CD4-positive, alpha-beta memory T cell (primary cell): ENCODE measurements at places on chromosomes 7 and 10.

DNA sequence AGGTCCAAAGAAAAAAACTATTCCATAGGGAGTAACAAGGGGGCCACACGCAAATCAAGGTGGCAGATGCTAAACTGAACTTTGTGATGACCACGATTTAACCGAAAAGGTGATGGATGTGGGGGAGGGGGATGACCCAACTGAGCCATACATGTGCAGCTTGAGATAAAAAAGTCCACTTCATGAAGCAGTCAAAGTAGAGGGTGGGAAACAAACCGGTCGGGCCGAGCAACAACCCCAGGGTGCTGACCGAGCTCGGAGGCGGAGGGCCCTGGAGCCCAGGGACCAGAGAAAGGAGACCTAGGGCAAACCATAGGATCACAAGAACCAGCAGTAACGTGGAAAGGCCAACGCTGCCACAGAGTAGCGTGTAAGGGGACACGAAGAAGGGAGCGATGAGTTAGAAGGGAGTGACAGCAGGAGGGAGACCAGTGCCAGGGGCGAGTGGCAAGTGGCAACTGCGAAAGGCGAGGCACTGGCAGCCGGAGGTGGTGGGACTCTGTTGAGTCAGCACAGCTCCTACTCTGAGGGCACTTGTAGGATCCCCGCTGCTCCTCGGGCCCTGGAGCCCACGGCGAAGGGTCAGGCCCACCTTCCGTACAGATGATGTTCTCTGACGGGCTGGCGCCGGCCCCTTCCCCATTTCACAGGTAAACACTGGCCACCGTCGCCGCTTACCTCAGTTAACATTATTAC, 540 bp downstream of the SNX13 start:
- H3K4me1 ChIP-seq: peaks cover 44% of the 10 kb centered on the region
- H3K27ac ChIP-seq: peak overlapping the region; percentile 90
- DNase-seq: peak; percentile 8
- no peaks in the 10 kb centered on the region for H3K27me3 ChIP-seq

DNA sequence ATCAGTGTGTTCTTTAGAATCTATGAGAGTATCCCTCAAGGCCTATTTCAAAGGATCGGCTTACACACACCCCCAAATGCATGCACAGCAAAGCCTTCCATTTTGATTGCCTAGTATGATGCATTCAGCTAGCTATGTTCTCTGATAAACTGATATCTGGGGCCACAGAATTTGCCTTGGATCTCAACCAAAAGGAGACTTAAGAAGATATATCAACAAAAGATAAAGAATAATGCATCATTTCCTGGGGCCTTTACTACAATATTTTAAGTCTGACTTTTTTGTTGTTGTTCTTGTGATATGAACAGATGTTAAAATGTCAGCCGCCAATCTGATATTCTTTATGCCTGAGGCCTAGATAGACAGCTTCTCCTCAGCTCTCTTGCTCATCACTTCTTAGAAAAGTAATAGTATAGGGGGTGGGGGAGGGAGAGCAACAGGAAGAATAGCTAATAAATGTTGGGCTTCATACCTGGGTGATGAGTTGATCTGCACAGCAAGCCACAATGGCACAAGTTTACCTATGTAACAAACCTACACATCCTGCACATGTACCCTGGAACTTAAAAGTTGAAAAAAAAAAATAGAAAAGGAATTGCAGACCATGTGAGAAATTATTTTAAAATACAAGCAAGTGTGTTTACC, 792.9 kb upstream of the GHITM start:
- no peak overlapping the region for H3K4me3 ChIP-seq
- H3K36me3 ChIP-seq: no peaks in the 10 kb centered on the region
- no peaks in the 10 kb centered on the region for H3K27me3 ChIP-seq
- DNase-seq: no peak
- no peaks in the 10 kb centered on the region for H3K4me1 ChIP-seq
- no peak overlapping the region for H3K27ac ChIP-seq

DNA sequence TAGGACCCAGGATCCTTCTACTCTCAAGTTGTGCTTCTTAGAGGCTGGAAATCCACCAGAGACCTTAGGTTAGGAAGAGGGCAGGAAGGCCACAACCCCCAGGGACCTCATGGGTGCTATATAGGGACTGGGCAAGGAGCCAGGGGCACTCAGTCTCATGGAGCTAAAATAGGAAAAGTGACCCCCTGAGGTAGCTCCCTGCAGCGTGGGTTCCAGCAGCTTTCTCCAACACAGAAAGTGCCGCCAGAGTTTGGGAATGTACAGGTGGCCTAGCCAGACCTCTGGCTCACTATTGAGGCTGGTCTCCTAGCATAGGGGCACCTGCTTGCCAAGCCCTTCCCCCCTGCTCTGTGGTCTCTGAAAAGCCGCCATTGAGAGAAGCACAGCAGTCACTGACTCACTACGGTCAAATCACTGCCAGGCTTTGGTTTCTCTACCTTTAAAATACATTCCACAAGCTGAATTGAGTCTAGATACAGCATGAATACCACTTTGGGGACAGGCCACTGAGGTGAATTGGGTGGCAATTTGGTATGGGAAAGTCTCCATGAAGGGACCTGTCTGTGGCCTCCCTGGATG, 333.2 kb upstream of the PODXL start:
- no peak overlapping the region for H3K27ac ChIP-seq
- no peaks in the 10 kb centered on the region for H3K27me3 ChIP-seq
- no peak overlapping the region for H3K4me3 ChIP-seq
- H3K36me3 ChIP-seq: no peaks in the 10 kb centered on the region

GRCh38 chr10:36092116-36092515, 450.0 kb upstream of the FZD8 start:
- H3K4me1 ChIP-seq: no peaks in the 10 kb centered on the region
- H3K27me3 ChIP-seq: no peaks in the 10 kb centered on the region
- no peaks in the 10 kb centered on the region for H3K36me3 ChIP-seq
- DNase-seq: no peak
- H3K27ac ChIP-seq: no peak overlapping the region
- H3K4me3 ChIP-seq: no peak overlapping the region

- no peak overlapping the region for H3K4me3 ChIP-seq
- H3K36me3 ChIP-seq: peaks cover 5% of the 10 kb centered on the region
- H3K4me1 ChIP-seq: peaks cover 92% of the 10 kb centered on the region
- no peak overlapping the region for H3K27ac ChIP-seq
- no peaks in the 10 kb centered on the region for H3K27me3 ChIP-seq
- DNase-seq: peak; percentile 45
Observed at GRCh38 chr7:114959931-114960330, 38.0 kb downstream of the MDFIC start.

DNA sequence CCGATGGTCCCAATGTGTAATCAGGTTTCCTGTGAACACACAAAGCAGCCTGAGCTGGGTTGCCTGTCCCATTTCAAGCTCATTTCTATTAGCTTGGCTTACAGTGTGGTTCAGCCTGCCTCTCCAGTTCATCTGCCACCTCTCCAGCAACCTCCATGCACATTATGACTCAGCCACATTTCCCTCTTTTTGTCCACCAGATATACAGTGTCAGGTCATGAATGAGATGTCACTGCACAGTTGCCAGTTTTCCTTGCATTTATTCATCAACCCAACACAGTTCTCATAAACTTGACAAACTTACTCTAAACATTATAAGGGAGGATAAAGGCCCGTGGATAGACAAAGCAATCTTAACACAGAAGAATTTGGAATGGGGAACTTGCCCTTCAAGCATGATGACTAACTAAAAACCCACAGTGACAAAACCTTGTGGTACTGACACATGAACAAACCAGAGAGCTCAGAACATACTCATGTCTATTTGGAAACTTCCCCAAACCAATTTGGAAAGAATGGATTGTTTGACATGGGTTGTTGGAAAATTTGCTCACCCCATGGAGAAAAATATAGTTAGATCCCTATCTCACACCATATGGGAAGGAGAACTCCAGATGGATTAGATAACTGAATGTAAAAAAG, 2.5 kb upstream of the CFAP58 start:
- peaks cover 36% of the 10 kb centered on the region for H3K4me1 ChIP-seq
- no peaks in the 10 kb centered on the region for H3K36me3 ChIP-seq
- H3K4me3 ChIP-seq: no peak overlapping the region
- DNase-seq: no peak

GRCh38 chr7:124276005-124276622, 243.2 kb upstream of the TMEM229A start:
- no peaks in the 10 kb centered on the region for H3K36me3 ChIP-seq
- H3K4me1 ChIP-seq: no peaks in the 10 kb centered on the region
- no peaks in the 10 kb centered on the region for H3K27me3 ChIP-seq
- H3K4me3 ChIP-seq: no peak overlapping the region

DNA sequence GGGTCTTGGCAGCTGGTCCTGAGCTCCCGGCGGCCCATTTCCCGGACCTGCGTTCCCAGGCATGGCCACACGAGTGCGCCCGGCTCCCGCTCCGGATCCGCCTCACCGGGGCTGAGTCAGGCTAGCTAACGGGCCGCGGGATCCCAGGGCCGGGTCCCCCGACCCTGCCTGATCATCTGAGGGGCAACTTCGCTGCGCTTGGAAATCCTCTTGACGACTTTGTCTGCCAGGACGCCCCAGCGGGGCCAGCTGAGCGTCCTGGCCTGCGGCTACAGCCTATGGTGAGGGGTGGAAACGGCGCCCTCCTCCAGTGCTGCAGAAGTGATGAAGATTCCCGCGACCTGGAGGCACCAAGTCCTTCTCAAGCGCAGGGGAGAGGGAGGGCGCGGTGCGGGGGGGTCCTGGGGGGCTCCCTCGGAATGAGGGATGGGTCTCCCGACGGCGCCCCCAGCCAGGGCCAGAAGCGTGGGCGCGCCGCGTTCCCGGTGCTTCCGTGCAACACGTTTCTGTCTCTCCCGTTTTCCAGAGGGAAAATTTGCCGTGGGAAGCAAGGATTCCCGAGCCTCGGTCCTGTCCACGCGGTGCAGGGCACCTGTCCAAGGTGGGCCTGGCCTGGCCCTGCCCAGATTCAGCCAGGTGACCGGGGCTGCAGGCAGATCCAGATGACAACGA, 212.4 kb downstream of the CCSER2 start:
- peaks cover 7% of the 10 kb centered on the region for H3K4me1 ChIP-seq
- peak overlapping the region; percentile 39 for H3K4me3 ChIP-seq

- H3K27me3 ChIP-seq: no peaks in the 10 kb centered on the region
- no peak for DNase-seq
- no peaks in the 10 kb centered on the region for H3K4me1 ChIP-seq
- no peak overlapping the region for H3K4me3 ChIP-seq
- H3K36me3 ChIP-seq: no peaks in the 10 kb centered on the region
- H3K27ac ChIP-seq: no peak overlapping the region
Observed at GRCh38 chr10:121497513-121498470, 100.5 kb downstream of the FGFR2 start.

DNA sequence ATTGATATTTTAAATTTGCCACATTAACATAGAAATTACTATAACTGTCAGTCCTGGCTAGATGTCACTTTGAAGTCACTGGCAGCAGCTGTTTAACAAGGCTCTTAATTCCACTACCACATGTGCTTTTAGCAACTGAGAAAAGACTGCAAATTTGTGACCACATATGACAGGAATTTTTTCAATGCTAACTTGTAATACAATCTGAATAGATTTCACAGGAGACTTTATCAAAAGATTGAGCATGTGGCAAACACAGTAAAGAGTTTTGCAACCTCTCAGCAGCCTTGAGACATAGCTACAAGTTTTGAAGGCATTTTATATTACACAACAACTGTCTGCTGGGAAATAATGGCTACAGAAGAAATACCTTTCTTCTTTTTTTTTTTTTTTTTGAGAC, 73.0 kb downstream of the MICU1 start:
- no peak for DNase-seq
- no peaks in the 10 kb centered on the region for H3K4me1 ChIP-seq
- no peak overlapping the region for H3K27ac ChIP-seq

DNA sequence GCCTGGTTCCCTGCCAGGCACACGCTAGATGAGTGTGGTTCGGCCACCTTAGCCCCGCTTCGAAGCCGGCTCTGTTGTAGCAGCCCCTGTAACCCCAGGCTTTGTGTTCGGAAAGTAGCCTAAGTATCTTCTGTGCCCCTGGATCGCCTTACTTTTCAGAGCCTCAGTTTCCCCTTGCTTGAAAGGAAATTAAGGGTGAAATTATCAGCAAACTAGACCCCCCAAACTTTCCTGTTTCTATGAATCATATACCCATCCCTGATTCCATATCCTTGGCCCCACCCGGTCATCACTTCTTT, 312 bp downstream of the PDCD11 start:
- DNase-seq: no peak
- H3K27me3 ChIP-seq: no peaks in the 10 kb centered on the region
- peak overlapping the region; percentile 87 for H3K4me3 ChIP-seq
- peaks cover 4% of the 10 kb centered on the region for H3K36me3 ChIP-seq

DNA sequence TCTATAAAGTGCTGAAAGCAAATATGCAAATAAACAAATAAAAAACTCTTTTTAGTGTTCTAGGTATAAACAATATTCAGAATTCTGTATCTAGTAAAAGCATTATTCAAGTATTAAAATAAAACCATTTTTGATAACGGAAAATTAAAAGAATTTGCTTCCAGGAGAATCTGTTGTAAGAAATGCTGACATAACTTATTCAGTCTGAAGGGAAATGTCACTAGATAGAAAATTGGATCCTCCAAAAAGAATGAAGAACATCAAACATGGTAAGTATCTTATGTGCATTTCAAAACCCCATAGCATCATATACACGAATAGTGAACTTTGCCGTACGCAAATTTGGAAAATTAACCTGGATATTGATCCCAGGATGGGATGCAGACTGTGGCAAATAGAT, 506.7 kb downstream of the GLRX3 start:
- H3K27me3 ChIP-seq: no peaks in the 10 kb centered on the region
- H3K27ac ChIP-seq: no peak overlapping the region

DNA sequence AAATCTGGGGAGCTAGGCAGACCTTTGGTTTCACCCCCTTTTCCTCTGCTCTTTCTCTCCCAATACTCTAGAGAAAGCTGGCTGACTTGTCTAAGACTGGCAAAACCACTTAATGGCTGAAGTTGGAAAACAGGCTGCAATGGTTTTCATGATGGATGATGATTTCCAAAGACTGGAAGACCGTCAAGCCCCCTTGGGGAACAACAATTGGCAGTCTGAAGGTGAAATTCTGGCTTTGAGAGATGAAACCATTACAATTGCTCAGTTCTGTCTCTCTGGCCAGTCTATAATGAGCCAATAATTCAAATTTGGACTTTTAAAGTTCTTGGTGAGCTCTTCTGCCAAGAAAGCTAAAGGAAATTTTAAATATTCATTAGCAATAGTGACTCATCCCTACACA, 680.5 kb downstream of the PARD3 start:
- H3K27ac ChIP-seq: no peak overlapping the region
- H3K4me1 ChIP-seq: no peaks in the 10 kb centered on the region
- H3K27me3 ChIP-seq: no peaks in the 10 kb centered on the region
- H3K4me3 ChIP-seq: no peak overlapping the region

GRCh38 chr7:137453356-137453755, 109.8 kb upstream of the PTN start:
- H3K27me3 ChIP-seq: no peaks in the 10 kb centered on the region
- no peaks in the 10 kb centered on the region for H3K4me1 ChIP-seq
- H3K36me3 ChIP-seq: no peaks in the 10 kb centered on the region
- no peak overlapping the region for H3K4me3 ChIP-seq
- H3K27ac ChIP-seq: no peak overlapping the region
- DNase-seq: no peak

DNA sequence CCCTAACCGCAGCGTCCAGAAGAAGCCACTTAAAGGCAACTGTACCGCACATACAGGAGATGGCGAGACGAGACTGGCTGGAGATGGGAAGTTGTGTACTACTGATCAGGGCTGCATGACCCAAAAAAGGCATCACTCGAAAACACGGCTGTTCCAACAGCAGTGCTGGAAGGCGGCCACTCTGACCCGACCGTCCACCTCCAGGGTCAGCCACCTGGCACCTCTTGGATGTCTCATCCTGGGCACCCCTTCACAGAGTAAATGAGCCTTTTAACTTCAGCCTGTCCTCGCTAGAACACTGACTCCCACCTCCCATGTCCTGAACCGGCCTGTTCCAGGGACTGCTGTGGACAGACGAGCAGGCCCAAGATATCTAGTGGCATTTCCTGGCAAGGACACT, 180.7 kb downstream of the DIP2C start:
- H3K36me3 ChIP-seq: no peaks in the 10 kb centered on the region
- no peak for DNase-seq
- peaks cover 4% of the 10 kb centered on the region for H3K4me1 ChIP-seq
